Iris pigment epithelial cell (primary cell): ENCODE measurements at places on chromosomes 4 and X.

GRCh38 chr4:42331914-42332368, 65.3 kb upstream of the SHISA3 start:
- peak; percentile 2 for DNase-seq

- DNase-seq, result no peak
These were observed 69.5 kb upstream of the BRWD3 start for GRCh38 chrX:80879143-80879542.

DNA sequence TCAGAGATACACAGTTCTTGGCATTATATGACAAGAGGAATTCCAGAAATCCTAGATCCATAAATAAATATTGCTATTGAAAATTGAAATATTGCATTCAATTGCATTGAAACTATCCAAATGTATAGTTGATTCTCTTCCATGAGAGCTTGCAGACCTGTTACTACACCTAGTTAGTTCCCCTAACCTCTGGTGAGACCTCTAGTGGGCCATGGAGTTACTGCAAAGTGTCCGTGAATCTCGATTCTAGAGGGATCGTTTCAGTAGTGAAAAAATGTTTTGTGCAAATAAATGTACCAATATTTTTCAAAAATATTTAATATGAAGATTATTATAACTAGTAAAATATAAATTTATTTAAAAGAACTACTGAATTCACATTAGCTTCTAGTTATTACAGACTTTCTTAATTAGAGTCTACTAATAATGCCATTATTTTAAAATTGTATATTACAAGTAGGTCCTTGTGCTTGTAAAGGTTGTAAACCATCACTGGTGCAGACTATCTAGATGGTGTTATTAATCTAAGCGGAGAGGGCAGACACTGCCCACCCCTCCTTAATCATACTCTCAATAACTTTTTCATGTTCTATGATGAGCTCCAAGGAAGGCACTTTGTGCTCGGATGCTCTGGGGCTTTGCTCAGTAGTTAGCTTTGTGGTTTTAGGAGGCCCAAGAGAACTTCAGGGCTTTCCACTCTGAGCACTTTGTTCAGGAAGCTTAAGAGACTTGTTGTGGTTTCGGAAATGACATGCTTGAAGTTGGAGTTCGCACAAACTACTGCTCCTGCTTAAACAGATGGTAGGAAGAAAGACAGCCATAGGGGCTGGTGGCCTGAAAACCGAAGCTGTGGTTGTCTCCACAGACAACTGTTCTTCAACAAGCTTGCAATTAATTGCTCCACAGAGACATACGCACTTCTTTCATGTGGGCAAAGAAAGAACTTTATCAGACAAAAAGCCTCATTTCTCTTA, 42.8 kb downstream of the IL21 start:
- DNase-seq, result peak; percentile 39

- no peak for DNase-seq
These were observed 60.3 kb upstream of the RXFP1 start for GRCh38 chr4:158461336-158461735.
